ENCODE measurements at places on chromosomes 5 and 9. TPM values are rescaled to one million over a fixed set of nuclear protein-coding genes. Genes with fewer than 3 reads are reported as not detected.

SPATA6L gene
- 0.65 TPM for polyA plus RNA-seq

ISOC1 gene
- polyA plus RNA-seq: 17.3 TPM

MARCHF3 gene
- polyA plus RNA-seq: 17.2 TPM

ARHGEF39 gene
- not detected for polyA plus RNA-seq

TMOD1 gene
- polyA plus RNA-seq: 15.1 TPM

PCDHA9 gene
- 0.16 TPM for polyA plus RNA-seq

FOXD4 gene
- polyA plus RNA-seq: not detected

JAKMIP2 gene
- polyA plus RNA-seq: 63.1 TPM

COL15A1 gene
- polyA plus RNA-seq: not detected

MUSK gene
- polyA plus RNA-seq: not detected

PDE6A gene
- not detected for polyA plus RNA-seq

PAEP gene
- not detected for polyA plus RNA-seq

PLCXD3 gene
- 9.7 TPM for polyA plus RNA-seq

LRSAM1 gene
- polyA plus RNA-seq: 3.2 TPM

CNTNAP3 gene
- polyA plus RNA-seq: 0.73 TPM

KIF4B gene
- polyA plus RNA-seq: 0.85 TPM

Data from Purkinje cell (primary cell).